ENCODE measurements at places on chromosomes 4 and X.
A peak's percentile ranks its signal among the peaks of the same experiment; 100 is the strongest.

DNA sequence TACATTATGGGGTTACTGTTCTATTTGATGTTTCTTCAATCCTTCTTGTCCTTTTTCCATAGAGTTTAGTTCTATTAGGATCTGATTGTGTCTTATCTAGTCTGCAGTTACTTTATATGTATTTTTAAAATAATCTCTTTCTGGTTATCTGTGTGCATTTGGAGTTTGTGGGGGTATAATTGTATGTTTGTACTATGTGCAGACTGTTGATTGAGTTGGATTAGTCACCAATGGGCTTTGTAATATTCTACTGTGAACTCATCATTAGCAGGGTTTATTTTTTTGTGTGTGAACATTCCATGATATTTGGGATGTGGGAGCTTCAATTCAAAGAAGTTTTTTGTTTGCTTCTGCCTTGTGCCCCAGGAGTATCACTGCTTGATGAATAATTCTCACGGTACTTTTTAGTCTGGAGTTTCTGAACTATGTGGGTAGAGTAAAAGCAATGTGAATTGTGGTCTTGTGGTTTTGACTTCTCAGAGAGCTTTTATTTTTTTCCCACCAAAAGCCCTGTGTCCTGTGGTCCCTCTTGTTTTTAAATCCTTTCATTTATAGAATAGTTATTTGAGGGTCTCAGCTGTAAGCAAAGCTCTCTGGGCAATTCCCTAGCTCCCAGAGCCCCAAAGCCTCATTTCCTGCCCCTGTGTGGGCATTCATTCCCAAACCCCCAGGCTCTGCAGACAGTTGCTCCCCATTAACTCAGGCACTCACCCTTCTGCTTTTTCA, 127.8 kb downstream of the PHKA2 start:
- peak; percentile 58 for DNase-seq

- peak; percentile 17 for DNase-seq
Measured at GRCh38 chr4:134320048-134320447, 118.5 kb upstream of the PABPC4L start.

DNA sequence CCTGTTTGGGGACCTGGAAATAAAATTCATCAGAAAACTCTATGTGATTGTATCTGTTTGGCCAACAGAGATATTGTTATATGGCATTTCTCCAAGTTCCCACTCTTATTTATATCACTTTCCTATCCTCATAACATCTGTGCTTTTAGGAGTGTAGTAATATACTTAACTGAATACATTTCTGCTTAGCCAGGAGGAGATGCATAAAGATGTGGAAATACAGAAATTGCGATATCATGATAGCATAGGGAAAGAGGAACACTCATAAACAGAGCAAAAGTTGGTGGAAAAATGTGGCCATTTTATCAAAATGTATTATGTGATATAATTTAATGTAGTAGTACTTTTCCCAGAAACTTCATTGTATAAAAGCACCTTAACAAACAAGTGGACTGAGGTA, 46.1 kb upstream of the TSPAN7 start:
- no peak for DNase-seq

- DNase-seq: no peak
Measured at GRCh38 chr4:16263056-16263455, 36.8 kb upstream of the TAPT1 start.

All from fibroblast of skin of abdomen (primary cell).